ENCODE measurements at places on chromosomes 3 and 15.

- no peak for DNase-seq
These were observed 11.3 kb upstream of the CHST14 start for GRCh38 chr15:40459391-40460015.

DNA sequence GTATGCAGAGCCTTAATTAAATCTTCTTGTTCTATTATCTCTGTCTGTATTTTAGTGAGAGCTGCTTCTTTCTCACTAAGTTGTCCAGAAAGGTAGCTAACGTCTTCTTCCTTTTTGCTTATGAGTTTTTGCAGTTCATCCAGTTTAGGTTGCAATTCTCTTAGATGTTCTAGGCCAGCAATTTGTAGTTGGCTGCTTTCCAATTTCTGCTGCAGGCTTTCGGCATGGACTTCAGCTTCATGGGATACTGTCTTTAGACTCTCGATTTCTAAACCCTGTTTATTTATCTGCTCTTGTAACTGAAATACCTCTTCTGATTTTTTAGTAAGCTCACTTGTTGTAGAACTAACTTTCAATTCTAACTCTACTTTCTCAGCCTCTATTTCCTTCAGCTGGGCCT is 35.5 kb upstream of the HCLS1 start:
- no peak for DNase-seq

DNA sequence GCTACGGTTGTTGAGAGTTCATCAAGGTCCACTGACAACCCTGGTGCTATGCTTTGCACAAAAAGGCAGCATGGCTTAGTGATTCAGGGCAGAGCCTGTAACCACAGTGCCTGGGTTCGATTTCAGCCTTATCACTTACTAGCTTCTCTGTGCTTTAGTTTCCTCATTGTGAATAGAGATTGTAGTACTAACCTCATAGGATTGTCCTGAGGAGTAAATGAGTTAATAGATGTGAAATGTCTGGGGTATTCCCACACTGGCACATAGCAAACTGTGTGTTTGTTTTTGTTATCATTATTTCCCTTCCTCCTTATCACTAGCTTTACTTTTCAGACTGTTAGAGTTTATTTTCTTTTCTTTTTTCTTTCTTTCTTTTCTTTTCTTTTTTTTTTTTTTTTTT is 16.3 kb downstream of the CRTAP start:
- DNase-seq = peak; percentile 20

GRCh38 chr15:41862515-41863116 is 24.0 kb downstream of the PLA2G4B start:
- no peak for DNase-seq
